Left kidney (tissue), 8 donors: ENCODE measurements at places on chromosomes 11 and 22. TPM values are rescaled to one million over a fixed set of nuclear protein-coding genes. Genes with fewer than 3 reads are reported as not detected.

The CALCB gene
- 4.4 TPM for polyA plus RNA-seq

The ETS1 gene
- polyA plus RNA-seq: 75.5 TPM

The ADAMTS15 gene
- polyA plus RNA-seq: 54.1 TPM

The SNRPD3 gene
- 185 TPM for polyA plus RNA-seq

The MMP8 gene
- not detected for polyA plus RNA-seq

The OR5B21 gene
- not detected for polyA plus RNA-seq

The DEUP1 gene
- 1.4 TPM for polyA plus RNA-seq

DNA sequence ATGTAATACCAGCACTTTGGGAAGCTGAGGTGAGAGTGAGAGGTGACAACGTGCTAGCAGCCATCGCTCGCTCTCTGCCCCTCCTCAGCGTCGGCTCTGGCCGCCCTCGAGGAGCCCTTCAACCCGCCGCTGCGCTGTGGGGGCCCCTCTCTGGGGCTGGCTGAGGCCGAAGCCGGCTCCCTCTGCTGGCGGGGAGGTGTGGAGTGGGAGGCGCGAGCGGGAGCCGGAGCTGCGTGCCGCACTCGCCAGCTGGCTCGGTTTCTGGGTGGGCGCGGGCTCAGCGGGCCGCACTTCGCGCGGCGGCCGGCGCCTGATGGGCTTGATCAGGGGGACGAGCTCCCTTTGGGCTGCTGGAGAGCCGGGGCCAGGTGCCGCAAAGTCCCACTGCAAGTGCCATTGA lies 98.9 kb upstream of the UBASH3B start:
- peak; percentile 14 for DNase-seq

- no peak for DNase-seq
Measured at GRCh38 chr11:29627541-29627940, 389.3 kb downstream of the KCNA4 start.

DNA sequence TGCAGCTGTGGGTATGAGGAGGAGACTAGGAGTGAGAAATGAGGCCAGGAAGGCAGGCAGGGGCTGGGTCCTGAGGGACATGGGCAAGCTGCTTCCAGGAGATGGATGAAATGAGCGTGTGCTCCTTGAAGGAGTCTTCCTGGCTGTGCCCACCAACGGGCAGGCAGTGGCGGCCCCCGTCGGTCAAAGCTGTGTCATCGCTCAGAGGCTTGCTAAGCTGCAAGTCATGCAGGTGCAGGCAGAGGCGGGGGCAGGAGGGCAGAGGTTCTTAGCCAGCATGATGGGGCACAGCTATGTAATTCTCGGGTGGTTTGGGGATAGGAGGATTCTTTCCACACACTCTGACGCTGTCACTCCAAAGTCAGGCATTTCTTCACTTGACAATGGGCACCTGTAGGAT lies 12.5 kb upstream of the PEX26 start:
- DNase-seq: no peak

DNA sequence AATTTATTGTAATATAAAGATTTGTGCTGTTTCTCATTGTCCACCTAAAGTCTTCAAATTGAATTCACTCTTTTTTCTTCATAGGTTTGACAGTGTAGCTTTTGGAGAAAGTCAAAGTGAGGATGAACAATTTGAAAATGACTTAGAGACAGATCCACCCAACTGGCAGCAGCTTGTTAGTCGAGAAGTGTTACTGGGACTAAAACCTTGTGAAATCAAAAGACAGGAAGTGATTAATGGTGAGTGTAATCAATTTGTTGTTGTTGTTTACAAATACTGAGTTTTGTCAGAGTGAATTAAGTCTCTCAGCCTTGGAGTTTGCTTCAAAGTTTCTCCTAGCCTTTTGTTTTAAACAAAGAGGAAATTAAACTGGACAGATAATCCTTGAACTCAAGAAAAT lies 53.6 kb upstream of the GRIK4 start:
- no peak for DNase-seq

- DNase-seq: no peak
Measured at GRCh38 chr22:49740242-49740641, 87.4 kb downstream of the BRD1 start.

- DNase-seq: no peak
Measured at GRCh38 chr11:35158701-35159510, 19.9 kb downstream of the CD44 start.

- no peak for DNase-seq
Measured at GRCh38 chr11:6006846-6007245, at the start of gene OR56A4. OR56A4 (minus strand) TSS chr11:6006946; CDS start chr11:6002992, 3,954 bp downstream.

DNA sequence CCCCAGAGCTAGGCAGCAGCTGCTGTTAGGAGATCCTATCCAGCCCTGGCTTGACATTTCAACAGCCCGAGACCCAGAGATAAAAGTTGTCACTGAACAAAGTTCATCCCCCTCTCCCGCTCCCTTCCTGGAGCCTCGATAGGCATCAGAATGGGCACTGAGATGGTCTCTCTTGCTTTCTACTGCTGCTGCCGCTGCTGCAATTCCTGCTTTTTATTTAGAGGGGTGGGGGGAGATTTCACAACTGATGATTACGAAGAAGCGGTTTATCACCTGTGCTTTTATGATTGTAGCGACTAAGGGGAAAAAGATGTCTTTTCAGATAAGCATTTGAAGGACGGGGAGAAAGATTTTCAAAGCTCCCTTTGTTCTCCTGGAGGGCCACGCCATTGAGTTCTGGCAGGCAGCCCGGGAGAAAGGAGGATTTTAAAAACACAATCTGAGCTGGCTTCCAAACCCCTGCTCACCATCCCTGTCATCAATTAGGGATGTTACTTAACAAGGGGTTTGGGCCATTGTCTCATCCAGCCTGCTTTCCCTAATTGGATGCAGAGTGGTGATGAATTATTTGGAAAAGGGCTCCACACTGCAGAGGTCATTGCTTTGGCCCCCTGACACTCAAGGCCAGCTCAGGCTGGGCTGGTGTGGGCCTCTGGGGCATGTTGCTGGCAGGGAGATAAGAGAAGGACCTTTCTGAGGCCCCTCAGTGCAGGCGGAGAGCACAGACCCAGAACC lies 344.7 kb downstream of the BUD13 start:
- no peak for DNase-seq

GRCh38 chr11:132646890-132647289 lies 885.4 kb downstream of the OPCML start:
- no peak for DNase-seq

DNA sequence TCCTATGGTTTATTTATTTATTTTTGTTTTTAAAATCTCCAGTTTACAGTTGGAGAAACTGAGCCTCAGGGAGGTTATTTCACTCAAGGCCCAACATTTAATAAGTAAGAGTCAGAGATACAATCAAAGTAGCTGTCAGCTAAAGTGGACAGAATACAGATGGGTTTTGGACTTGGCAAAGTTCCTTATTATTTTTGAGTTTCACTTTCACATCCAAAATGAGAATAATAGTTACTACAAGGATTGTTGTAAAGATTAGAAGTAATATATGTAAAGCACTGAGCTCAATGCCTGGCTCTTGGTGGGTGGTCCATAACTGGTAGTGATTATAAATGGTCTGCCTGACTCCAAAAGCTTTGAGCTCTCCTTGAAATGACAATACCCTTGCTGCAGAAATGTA lies 87.5 kb upstream of the SESN3 start:
- no peak for DNase-seq

- no peak for DNase-seq
Measured at GRCh38 chr11:18106688-18107087, 806 bp upstream of the SAAL1 start.

DNA sequence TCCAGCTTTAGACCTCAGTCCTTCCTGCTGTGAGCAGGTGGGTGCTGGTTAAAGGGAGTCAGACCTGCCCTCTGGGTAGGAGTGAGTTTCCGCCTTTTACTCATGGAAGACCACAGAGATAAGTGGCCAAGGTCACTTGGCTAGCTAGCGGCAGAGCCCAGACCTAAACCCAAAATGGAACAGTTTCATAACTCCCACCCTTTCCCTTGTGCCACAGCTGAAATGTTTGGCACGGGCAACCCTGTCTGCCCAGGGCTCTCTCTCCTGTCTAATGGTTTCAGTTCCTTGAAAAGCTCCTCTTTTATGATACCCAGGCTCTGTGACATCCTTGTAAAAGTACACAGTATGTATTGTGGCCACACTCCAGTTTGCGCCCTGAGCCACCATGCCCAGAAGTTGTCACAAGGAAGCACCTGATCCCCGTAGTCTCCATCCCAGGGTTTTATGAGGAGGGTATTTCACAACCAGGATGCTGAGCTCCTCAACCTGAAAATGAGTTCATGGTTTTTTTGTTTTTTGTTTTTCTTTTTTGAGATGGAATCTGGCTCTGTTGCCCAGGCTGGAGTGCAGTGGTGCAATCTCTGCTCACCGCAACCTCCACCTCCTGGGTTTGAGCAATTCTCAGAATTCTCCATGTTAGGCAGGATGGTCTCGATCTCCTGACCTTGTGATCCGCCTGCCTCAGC lies 5.1 kb downstream of the MB start:
- no peak for DNase-seq

GRCh38 chr22:47130883-47131631 lies 368.6 kb downstream of the TBC1D22A start:
- DNase-seq: no peak

DNA sequence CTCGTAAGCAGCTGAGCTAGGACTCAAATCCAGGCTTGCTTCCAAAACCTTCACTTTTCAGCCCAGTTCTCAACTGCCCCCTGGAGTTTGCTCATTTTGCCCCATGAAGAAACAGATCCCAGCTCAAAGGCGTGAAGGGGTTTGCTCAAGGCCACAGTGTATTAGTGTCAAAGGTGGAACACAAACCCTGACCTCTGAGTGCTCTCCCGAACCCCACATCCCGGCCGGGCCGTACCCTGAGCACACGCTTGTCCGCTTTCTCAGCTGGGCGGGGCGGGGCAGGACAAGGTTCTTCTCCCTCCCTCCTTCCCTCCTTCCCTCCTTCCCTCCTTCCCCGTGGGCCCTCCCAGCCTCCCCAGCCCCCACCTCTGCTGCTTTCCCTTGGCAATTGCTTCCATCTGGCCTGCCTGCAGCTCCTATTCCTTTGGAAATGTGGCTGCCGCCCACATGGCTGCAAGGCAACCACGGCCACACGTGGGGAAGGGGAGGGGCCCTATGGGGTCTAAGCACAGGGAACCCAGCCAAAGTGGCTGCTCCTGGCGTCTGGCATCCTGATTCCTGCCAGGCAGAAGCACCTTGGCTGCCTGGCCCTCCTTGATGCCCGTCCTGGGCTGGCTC lies 4.1 kb downstream of the ST3GAL4 start:
- DNase-seq: no peak

DNA sequence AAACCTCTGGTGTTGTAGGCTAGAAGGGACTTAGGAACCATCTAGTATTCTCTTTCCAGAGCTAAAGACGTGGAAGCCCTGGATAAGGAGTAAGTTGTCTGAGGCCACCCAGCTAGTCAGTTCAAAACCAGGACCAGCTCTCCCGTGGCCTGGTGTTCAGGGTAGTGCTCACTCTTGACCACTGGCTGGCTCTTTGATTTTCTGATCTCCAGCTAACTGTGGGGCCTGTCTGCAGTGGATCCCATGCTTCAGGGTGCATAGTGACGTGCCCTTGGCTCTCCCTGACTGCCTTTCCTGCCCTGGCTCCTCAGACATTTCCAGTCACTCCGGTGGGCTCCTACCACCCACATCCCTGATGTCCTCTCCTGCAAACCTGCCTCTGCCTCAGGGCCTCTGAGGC lies 1.3 kb downstream of the CLMP start:
- DNase-seq: no peak

- DNase-seq: no peak
Measured at GRCh38 chr11:121237686-121238658, 54.6 kb upstream of the SC5D start.

- DNase-seq: no peak
Measured at GRCh38 chr11:78138291-78138690, 1.1 kb downstream of the ALG8 start.

DNA sequence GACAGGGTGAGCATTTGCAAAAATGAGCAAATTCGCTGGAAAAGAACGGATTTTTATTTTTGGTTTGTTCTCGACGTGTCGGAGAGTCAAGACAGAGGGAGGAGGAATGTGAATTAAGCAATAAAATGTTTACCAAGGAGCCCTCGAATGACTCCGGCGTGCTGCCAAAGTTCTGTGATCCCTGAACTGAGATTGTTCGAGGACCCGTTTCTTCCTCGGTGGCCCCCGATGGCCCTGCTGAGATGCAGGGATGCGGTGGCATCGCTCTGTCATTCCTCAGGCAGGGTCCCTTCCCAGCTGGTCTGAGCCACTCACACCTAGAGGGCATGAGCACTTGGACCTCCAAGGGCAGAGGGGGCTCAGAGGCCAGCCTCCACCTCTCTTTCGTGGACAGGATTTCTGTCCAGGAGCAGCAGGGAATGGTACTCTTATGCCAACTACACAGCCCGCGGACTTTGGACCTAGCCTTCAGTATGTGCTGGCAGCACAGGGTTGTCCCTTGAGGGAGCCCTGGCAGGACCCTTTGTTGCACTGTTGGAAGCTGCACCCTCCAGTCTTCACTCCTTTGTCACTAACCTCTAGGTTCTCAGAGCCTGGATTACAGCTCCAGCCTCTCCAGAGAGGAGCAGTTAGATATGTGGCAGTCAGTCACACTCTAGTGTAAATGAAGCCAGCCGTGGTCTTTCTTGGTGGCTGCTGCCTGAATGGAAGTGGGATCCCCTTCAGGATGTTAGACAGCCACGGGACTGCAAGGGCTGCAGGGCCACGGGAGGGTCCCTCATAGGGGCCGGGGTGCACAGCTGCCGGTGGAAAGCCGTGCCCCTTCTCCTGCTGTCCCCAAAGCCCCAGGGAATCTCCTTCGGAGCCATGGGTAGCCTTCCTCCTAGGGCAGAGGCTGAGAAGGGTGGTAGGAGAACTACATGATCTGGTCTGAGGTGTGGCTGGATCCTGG lies 109.4 kb upstream of the ANO1 start:
- no peak for DNase-seq

- no peak for DNase-seq
Measured at GRCh38 chr22:23192133-23192532, 11.8 kb downstream of the BCR start.

DNA sequence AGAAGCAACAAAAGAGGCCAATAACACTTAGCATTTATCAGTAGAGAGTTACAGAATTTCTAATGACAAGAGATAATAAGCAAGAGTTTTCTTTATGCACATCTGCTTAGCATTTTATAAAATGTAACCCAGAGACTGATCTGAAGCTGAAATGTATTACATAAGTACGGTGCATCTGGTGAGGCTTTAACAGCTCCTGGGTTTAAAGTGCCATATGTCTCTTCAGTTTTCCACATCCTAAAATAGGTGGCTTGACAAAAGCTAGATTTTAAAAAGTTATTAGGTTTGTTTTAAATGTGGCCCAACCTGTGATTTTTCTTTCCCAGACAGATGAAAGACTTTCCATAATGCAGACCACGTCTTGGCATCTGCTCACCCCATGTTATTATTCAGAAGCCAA lies 620.7 kb upstream of the ARHGAP42 start:
- no peak for DNase-seq

- DNase-seq: no peak
Measured at GRCh38 chr22:35099883-35100282, 33.9 kb downstream of the ISX start.

- no peak for DNase-seq
Measured at GRCh38 chr11:83566950-83567349, 280.8 kb upstream of the CCDC90B start.

GRCh38 chr11:109155291-109155690 lies 266.7 kb upstream of the C11orf87 start:
- DNase-seq: no peak

- no peak for DNase-seq
Measured at GRCh38 chr11:119780222-119780953, 51.4 kb upstream of the NECTIN1 start.
